ENCODE measurements at places on chromosomes 7 and 10.

- no peak for DNase-seq
These were observed 59.6 kb downstream of the BRI3 start for GRCh38 chr7:98341106-98341505.

- no peak for DNase-seq
These were observed 4.5 kb upstream of the CCDC6 start for GRCh38 chr10:59910867-59911266.

GRCh38 chr10:45446858-45447257 lies 72.8 kb downstream of the ALOX5 start:
- DNase-seq, result no peak

DNA sequence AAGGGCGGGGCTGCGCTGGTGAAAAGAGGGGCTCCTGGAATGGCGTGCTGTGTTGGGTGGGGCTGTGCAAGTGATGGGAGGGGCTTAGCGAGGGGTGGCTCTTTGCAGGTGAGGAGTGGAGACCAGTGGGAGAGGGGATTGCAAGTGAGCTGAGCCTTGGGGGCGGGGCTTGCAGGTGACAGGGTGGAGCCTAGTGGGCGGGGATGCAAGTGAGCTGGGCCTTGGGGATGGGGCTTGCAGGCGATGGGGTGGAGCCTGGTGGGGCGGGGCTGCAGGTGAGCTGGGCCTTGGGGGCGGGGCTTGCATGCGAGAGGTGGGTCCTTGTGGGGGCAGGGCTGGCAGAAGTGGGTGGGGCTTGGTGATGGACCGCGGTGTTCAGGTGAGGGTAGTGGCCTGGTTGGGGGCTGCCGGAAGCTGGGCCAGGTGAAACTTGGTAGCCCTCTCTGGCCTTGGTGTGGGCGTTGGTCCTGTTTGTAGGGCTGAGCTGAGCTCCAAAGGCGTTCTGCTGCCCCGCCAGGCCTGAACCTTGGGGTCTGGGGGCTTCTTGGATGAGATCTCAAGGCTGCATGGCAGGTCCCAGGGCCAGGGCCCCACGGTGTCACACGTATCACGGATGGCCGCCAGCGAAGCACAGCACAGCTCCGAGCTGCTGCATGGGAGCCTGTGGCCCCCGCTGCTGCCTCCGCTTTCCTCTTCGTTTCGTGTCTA lies 743 bp upstream of the PITRM1 start:
- DNase-seq, result no peak

- DNase-seq, result no peak
These were observed 197.7 kb upstream of the HPS1 start for GRCh38 chr10:98644466-98644865.

- DNase-seq, result no peak
These were observed 78.7 kb downstream of the CXCL12 start for GRCh38 chr10:44306147-44306710.

DNA sequence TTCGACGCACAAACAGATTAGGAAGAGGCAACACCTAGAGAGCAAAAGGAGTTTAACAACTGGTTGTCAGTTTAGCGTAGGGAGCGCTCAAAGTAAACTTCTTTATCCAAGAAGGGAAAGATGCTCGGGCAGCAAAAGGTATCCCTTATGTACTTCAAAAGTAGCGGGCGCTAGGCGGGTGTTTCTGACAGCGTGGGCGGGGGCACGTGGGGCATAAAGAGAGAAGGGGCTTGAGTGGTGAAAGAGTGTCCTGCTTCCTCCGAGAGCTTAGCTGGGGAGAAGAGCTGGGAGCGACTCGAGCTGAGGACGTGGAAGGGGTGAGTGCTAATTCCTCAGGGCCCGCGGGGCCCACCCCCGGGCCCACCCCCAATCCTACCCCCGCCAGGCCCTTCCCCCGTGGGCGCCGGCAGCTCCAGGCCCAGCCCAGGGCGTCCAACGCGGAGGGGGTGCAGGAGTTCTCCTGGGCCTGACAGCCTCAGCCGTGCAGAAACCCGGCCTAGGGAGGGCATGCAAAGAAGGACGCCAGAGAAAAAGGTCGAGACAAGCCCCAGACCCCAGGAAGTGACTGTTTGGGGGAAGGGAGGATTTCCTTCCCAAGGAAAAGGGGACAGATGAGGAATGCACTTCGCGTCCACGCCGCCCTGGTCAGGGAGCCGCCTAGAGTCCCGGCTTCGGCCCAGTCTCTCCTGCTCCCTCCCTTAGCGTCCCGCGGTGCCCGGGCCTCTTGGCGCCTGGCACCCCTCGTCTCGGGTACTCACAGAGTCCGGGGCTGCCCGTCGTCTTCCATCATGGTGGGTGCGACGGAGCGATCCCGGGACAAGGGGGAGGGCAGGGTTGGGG lies 868 bp downstream of the TIAL1 start:
- peak; percentile 54 for DNase-seq

Data from C1 segment of cervical spinal cord (tissue), 14 donors.